ENCODE measurements at places on chromosomes 6 and 20.

GRCh38 chr6:44636561-44637248 is 249.2 kb downstream of the CDC5L start:
- DNase-seq, result no peak

GRCh38 chr6:31246051-31246521 is 25.8 kb downstream of the HLA-C start:
- no peak for DNase-seq

- DNase-seq, result no peak
Measured at GRCh38 chr20:14726591-14726990, 389.2 kb upstream of the FLRT3 start.

- DNase-seq, result no peak
Measured at GRCh38 chr20:10670501-10671220, 3.1 kb downstream of the JAG1 start.

DNA sequence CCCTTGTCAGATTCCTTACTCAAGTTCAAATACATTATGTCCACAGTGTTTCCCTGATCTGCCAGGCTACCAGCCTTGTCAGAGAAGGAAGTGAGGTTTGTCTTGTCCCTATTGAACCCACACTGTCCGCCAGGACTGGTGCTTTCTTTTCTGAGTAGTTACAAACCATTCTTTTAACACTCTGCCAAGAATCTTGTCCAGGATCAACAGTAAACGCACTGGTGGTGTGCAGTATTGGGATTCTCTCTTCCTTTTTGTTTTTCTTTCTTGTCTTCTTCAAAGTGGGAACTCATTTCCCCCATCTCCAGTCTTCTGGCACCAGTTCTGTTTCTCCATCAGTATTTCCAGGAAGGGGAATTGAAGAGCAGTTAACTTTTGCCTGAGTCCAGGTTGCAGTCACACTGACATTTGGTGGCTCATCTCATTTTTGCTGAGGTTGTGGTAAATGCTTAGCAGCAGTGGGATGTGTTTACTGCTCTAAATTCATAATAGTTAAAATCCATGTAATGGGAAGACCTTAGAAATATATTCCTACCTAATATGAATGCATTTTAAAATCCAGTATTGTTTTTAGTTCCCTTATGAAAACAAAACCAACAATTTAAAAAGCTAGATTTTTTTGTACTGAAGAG is 295.3 kb downstream of the PRL start:
- no peak for DNase-seq

DNA sequence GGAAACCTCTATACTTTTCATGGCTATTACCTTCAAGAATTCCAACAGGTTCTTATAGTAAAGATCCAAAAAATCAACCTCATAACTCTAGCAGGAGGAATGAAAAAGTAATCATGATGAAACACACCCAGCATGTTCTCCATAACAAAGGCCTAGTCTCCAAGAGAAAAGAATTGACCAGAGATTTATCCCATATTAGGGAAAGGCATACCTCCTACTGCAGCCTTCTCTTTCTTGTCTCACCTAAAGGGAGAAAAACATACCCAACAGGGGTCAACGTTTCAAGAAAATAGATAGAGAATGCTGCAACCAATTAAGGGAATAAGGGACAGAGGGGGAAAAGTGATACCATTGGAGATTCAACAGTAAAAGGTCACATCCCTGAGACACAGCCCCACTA is 262.5 kb downstream of the FRK start:
- no peak for DNase-seq

DNA sequence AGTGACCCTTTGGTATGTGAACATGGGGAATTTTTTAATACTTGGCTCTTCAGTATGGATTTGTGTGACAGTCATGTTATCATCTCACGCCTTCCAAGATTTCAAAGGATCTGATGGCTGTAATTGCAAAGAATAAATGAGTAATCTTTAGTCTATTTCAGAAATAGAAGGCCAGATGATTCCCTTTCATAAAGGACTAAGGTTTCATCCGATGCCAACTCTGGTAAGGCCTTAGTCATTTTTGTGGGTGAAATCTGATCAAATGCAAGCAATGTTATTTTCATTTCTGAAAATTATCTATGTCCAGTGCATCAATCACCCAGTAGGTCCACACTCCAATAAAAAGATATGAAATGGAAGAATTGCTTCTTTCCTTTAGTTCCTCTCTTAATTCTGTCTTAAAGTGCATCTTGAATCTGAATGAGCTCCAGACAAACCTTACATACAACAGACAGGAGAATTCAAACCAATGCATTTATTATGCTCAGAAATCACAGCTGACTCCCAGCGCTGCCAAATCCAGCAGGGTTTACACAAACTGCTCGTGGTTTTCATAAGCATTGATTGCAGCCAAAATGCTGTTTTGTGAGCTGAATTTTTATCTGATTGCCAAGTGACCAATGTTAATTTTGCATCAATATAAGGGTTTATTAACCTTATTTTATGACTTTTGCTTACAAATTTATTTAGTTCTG is 565.2 kb upstream of the MARCKS start:
- no peak for DNase-seq

GRCh38 chr6:19839788-19840187 is 2.6 kb downstream of the ID4 start:
- no peak for DNase-seq

DNA sequence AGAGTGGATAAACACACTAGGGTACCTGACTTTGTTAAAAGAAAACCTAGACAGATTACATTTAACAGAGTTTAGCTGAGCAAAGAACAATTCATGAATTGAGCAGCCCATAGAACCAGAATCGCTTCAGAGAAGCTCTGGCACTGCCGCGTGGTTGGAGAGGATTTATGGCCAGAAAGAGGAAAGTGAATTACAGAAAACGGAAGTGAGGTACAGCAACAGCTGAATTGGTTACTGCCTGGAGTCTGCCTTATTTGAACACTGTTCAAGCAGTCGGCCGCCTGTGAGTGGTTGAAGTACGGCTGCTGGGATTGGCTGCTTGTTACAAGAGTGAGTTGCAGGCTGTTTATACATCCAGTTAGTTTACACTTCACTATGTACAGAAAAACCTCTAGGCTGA is 253.8 kb upstream of the CDYL start:
- no peak for DNase-seq

DNA sequence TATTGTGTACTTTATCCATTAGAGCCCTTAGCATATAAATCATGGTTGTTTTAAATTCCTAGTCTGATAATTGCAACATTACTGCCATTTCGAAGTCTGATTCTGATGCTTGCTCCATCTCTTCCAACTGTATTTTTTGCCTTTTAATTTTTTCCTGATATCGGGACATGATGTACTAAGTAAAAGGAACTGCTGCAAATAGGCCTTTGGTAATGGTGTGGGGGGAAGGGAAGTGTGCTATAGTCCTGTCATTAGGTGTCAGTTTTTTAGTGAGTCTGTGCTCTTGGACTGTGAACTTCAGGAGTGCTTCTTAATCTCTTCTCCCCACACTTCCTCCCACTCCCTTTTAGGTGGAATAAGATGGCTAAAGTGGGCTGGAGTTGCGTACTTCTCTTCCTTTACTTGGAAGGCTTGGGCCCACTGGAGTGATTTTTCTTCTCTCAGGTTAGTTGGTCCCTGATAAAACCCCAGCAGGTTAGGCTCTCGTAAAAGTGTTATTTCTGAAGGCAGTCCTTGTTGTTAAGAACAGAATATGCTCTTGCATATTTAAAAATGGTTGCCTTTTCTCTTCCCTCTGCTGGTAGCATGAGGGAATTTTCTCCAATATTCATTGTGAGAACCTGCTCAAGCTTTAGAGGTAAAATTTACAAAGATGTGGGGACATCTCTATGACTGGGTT is 18.1 kb downstream of the STXBP5 start:
- no peak for DNase-seq

GRCh38 chr6:119241111-119241465 is 108.5 kb downstream of the MAN1A1 start:
- no peak for DNase-seq

DNA sequence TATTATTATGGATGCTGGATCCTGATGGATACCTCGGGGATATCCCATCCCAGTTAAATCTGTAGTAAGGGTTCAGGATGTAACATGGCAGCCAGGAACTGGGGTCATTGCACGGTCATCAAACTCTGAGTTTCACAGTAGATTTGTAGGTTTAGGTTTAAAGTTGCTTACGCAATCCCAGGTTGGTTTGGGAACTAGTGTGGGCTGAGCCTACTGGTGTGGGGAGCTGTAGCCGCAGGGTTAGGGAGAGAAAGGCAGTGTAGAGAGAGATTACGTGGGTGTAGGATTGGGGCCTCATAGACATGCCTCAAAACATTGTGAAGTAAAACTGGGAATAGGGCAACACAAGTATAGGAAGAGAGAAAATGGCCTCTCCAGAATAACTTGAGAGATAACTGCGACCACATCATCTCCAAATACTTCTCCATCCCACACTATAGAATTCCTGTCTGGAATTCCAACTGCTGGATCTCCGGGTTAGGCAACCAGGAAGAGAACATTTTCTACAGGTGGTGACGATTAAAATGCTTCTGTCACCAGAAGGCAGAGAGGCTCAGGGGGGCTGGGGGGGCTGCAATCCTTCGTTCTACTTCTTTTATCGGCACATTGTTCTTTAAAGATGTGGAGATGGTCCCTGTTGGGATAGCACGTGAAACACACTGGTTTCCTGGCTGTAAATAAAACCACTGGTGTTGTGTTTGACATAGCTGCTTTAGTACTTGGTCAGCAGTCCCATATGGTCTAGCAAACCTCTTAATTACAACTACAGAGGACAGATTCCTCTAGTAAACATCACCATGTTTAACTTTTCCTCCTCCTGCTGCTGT is 44.9 kb upstream of the TMEM170B start:
- DNase-seq, result no peak

GRCh38 chr20:33518071-33518470 is 28.2 kb downstream of the CBFA2T2 start:
- no peak for DNase-seq

- no peak for DNase-seq
Measured at GRCh38 chr20:47614703-47615309, 113.1 kb downstream of the NCOA3 start.

- no peak for DNase-seq
Measured at GRCh38 chr20:12012241-12013222, 94.8 kb downstream of the BTBD3 start.

- DNase-seq, result no peak
Measured at GRCh38 chr6:166538297-166539010, 48.0 kb downstream of the RAMACL start.

DNA sequence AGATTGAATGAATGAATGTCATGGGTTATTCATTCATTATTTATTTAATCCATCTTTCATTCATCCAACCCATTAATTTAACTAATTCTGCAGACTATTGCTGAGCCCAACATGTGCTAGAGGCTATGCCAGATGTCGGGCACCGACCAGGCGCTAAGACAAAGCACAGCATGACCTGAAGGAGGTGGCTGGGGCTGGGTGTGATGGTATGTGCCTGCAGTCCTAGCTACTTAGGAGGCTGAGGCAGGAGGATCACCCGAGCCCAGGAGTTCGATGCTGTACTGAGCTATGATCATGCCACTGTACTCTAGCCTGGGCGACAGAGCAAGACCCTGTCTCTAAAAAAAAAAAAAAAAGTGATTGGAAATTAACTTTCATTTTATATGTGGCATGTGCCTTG is 5.7 kb upstream of the SLC22A7 start:
- DNase-seq, result no peak

- no peak for DNase-seq
Measured at GRCh38 chr6:3757241-3757641, 5.7 kb upstream of the PXDC1 start.

DNA sequence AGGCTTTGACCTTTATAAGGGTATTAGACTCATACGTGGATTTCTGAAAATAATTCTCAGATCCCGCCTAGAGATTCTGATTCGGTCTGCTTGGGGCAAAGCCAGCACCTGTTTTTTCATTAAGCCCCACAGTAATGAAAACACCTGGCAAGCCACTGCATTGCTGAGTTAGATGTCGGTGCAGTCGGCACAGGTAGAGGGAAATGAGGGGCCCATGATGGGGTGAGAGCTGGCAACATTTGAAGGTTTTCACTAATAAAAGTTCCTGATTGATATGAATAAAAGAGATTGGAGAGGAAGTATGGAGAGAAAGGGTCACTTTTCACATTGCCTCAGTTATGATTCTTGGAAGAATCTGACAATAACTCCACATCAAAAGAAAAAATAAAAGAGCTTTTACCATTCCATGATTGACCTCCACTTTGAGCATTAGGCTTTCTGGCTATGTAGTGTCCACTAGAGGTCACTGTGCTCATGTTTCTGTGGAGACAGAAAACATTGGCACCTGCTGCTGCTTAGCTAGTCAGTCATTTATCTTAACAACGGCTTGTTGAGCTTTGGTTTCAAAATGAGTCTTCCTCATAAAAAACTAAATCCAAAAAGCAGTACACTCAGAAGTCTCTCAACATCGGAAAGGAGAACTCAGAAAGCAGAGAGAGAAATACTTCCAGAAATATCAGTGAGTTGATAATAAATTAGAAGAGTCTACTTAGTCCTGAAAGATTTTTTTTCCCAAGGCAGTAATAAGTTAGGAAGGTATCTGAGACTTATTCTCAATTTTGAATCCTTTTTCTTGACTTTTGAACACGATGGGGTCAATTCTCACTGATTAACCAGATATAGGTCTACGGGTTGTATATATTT is 53.3 kb upstream of the KLHL31 start:
- no peak for DNase-seq

- DNase-seq, result no peak
Measured at GRCh38 chr6:167700199-167700598, 126.5 kb upstream of the AFDN start.

- DNase-seq, result no peak
Measured at GRCh38 chr6:54910921-54911320, 64.3 kb downstream of the FAM83B start.
